ENCODE measurements at places on chromosomes 7 and 10. TPM values are rescaled to one million over a fixed set of nuclear protein-coding genes. Genes with fewer than 3 reads are reported as not detected.

DNA sequence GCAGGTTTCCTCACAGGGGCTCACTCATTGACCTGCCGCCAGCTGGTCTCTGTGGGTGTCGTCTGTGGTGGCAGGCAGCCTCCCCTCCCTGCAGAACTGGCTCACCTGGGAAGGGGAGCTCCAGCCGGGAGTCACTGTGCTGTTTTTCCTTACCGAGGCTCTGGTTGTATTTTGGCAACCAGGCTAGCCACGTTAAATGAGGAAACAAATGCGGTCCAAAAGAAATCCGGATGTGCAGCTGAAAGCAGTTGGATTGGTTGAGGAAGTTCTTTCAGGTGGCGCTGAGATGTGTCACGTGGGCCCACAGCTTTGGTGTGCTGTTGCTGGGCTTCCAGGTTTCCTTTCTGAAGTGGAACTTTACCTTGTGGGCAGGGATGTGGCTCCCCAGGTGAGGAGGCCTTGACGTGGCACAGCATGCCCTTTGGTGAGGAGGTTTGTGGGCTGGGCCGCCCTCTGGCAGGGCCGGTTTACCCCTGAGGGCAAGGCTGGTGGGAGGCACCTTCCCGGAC lies 14.2 kb downstream of the MTURN start:
- peak; percentile 56 for DNase-seq

DNA sequence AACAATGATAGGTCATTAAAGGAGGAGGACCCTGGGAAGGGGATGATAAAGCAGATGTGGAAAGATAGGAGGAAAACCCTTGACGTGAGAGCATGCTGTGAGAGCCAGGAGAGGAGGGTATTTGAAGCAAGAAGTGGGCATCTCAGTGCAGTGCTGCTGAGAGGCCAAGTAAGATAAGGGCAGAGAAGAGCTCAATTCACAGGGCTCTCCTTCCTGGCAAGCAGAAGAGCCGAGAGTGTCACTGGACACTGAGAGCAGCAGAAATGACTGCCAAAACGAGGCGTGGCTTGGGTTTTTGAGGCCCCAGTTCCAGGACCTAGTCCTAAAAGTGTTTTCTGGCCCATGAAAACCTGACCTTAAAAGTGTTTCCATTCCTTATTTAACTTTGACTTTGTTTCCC lies 213.5 kb downstream of the LHFPL3 start:
- no peak for DNase-seq

DNA sequence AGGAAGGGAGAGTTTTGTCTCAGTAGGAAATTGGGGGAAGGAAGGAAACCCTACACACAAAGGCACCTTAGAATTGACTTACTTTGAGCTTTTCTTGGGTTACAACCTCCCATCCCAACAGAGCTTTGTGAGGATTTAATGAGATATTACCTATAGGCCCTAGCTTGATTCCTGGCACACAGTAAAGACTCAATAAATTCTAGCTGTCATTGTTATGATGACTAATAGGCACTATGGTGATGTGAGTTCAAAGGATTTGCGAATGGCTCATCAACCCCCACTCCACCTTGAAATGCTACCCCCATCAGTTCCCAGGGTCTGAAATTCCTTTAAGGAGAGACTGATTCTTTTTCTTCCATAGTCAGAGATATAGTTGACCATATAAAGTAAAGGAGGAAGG lies 67.9 kb upstream of the SMNDC1 start:
- DNase-seq: no peak

DNA sequence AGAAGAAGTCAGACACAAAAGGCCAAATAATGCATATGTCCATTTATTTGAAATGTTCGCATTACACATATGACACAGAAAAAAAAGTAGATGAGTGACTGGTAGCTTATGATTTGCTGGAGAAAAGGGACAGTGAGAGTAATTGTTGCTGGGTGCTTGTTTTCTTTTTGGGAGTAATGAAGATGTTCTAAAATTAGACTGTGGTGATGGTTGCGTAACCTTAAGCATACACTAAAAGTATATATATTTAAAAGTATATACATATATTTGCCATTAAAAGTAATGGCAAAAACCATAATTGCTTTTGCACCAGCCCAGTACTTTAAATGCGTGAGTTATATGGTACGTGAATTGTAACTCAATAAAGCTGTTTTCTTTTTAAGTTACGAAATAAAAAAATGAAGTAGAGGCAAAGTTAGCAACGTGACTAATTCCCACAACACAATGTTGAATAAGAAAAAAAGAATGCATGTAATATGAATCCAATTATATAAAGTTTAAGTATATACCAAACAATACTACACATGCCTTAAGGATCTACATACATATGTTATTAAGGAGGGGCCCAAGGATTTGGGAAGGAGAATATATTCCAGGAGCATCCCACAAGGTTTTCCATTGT lies 360.4 kb upstream of the CELF2 start:
- DNase-seq: no peak

Gene STEAP1B
- not detected for total RNA-seq

- DNase-seq: no peak
These were observed 501.6 kb downstream of the PTPRN2 start for GRCh38 chr7:158085741-158086695.

GRCh38 chr10:81116201-81116600 lies 578.5 kb downstream of the SH2D4B start:
- DNase-seq: no peak

Data from activated CD4-positive, alpha-beta T cell treated with anti-CD3 and anti-CD28 coated beads for 36 hours (primary cell).